ENCODE measurements at places on chromosomes 4 and X. TPM values are rescaled to one million over a fixed set of nuclear protein-coding genes. Genes with fewer than 3 reads are reported as not detected.

The GPM6B gene
- 0.29 TPM for total RNA-seq

- H3K4me3 ChIP-seq = no peak overlapping the region
- DNase-seq = no peak
- H3K27me3 ChIP-seq = no peaks in the 10 kb centered on the region
- no peak overlapping the region for H3K27ac ChIP-seq
- no peaks in the 10 kb centered on the region for H3K4me1 ChIP-seq
Measured at GRCh38 chr4:67456577-67457196, 88.6 kb downstream of the CENPC start.

- no peaks in the 10 kb centered on the region for H3K36me3 ChIP-seq
- peak; percentile 25 for DNase-seq
- H3K4me1 ChIP-seq = no peaks in the 10 kb centered on the region
- H3K27me3 ChIP-seq = no peaks in the 10 kb centered on the region
- H3K27ac ChIP-seq = no peak overlapping the region
Measured at GRCh38 chr4:97013711-97014110, 1129.6 kb downstream of the STPG2 start.

- no peak overlapping the region for H3K27ac ChIP-seq
- H3K36me3 ChIP-seq = no peaks in the 10 kb centered on the region
- no peaks in the 10 kb centered on the region for H3K4me1 ChIP-seq
- no peak overlapping the region for H3K4me3 ChIP-seq
Measured at GRCh38 chr4:37438564-37439279, 194.2 kb downstream of the NWD2 start.

The NHS gene
- 6.2 TPM for total RNA-seq

DNA sequence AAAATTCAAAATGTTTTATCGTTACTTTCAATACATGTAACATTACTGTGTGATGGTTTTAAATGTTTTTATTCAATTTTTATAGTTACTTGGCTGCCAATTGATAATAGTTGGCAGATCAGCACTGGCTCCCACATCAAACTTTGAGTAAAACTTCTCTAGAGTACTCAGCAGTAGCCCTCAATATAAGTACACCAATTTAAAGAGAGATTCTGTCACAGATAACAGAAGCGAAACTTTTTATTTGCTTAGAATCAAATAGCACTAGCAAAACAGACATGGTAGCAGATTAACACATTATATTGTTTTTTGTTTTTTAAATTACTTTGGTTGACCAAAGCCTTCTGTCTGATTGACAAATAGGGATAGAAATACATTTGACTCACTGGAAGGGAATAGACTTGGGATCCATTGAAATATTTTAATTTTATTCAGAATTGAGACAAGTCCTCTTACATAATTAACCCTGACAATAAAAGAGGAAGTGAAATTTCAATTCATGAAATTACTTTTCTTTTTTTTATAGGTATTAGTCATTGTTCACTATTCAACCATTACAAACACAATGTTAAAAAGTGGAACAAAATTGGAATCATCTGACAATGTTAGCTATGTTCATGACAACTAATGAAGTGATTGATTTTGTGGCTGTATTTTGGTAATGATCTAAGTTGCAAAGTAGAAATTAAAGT, 554.9 kb downstream of the KLHL4 start:
- DNase-seq = no peak
- H3K4me3 ChIP-seq = no peak overlapping the region
- no peaks in the 10 kb centered on the region for H3K36me3 ChIP-seq
- no peaks in the 10 kb centered on the region for H3K27me3 ChIP-seq

DNA sequence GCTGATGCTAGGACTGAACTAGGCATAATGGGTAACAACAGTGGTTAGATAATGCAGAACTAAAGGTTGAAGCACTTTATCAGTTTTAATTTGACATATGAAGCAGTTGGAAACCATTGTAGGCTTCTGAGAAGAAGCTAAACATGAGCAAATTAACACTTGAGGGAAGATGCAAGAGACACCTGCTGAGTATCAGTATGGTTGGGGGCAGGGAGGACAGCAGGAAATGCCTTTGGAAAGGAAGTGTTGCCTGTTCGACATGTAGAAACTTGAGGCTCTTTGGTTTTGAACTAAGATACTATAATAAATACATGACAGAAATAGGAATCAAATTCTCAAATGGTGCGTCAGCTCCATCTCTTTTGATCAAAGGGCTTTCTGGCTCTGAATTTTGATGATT, 115.6 kb downstream of the FHIP1A start:
- no peaks in the 10 kb centered on the region for H3K36me3 ChIP-seq
- DNase-seq = no peak
- H3K4me1 ChIP-seq = no peaks in the 10 kb centered on the region
- no peak overlapping the region for H3K27ac ChIP-seq

DNA sequence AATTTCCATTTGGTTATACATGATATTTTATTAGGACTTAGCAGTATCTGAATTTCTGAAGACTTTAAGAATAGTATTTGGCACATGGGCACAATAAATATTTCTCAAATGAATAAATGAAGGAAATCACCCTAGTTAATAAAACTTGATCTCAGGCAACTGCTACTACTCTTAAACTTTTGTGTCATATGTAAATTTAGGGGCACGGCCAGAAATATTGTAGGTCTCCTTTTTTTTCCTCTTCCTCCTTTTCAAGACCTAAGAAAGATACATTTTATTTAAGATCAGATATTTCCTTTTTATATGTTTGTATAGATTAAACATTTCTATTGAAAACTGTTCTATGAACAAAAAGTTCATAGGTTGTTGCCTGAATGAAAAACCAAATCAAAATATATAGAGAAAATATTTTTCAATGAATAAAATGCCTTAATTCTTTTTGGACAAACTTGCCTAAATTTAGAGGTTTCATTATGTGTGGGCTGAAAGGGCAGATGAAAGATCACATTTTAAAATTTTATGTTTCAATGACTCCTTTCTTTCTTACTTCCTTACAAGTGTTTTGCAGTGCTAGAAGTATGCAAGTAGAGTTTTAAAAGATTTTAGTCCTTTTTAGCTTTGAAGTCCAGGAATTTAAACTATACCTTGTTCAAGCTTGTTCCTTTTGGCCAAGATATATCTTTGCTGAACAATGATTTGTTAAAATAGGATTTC, 26.3 kb downstream of the CNKSR2 start:
- no peak overlapping the region for H3K4me3 ChIP-seq
- no peaks in the 10 kb centered on the region for H3K36me3 ChIP-seq
- no peak overlapping the region for H3K27ac ChIP-seq

The CPLX1 gene
- total RNA-seq = not detected

The PRKG2 gene
- 0.58 TPM for total RNA-seq

- no peaks in the 10 kb centered on the region for H3K27me3 ChIP-seq
- no peak for DNase-seq
- no peaks in the 10 kb centered on the region for H3K36me3 ChIP-seq
- no peaks in the 10 kb centered on the region for H3K4me1 ChIP-seq
- H3K4me3 ChIP-seq = no peak overlapping the region
- H3K27ac ChIP-seq = no peak overlapping the region
Measured at GRCh38 chrX:8278557-8278956, 107.5 kb upstream of the VCX2 start.

GRCh38 chr4:95092766-95093165, 335.0 kb downstream of the BMPR1B start:
- no peaks in the 10 kb centered on the region for H3K27me3 ChIP-seq
- H3K4me1 ChIP-seq = no peaks in the 10 kb centered on the region
- no peaks in the 10 kb centered on the region for H3K36me3 ChIP-seq
- no peak overlapping the region for H3K27ac ChIP-seq
- H3K4me3 ChIP-seq = no peak overlapping the region
- no peak for DNase-seq

DNA sequence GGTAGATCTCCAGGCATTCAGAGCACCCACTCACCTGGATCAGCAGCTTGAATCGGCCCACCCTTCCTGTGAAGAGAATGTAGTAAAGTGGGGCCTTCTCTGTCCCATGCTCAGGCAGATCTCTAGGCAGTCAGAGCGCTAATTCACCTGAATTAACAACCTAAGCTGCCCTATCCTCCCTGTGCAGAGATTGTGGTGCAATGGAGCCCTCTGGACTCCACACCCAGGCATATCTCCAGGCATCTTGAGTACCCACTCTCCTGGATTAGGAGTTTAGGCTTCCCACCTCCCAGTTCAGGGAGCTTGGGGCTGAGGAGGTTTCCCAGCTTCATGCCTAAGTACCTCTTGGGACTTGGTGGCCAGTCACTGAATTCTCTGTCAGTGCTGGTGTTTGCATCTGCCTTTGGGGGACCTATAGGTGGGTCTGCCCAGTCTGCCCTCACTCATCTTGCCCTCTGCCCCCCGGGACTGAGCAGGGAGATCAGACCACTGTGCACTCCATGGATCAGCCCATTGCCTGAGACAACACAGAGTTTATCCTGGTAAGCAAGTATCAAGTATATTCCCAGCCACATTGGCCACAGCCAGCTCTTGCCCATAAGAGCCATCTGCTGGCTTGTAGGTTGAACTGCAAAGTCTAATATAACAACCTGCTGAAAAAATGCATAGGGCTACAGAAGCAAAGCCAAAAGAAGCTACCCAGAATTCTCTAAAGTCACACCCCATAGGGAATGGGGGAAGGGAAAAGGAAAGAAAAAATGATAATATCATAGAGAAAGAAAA, 372.9 kb downstream of the KLHL13 start:
- no peak overlapping the region for H3K4me3 ChIP-seq
- H3K27ac ChIP-seq = no peak overlapping the region
- no peaks in the 10 kb centered on the region for H3K36me3 ChIP-seq
- no peaks in the 10 kb centered on the region for H3K27me3 ChIP-seq
- no peaks in the 10 kb centered on the region for H3K4me1 ChIP-seq

- H3K36me3 ChIP-seq = no peaks in the 10 kb centered on the region
- H3K4me1 ChIP-seq = no peaks in the 10 kb centered on the region
- H3K4me3 ChIP-seq = no peak overlapping the region
- H3K27me3 ChIP-seq = no peaks in the 10 kb centered on the region
- no peak overlapping the region for H3K27ac ChIP-seq
- no peak for DNase-seq
Measured at GRCh38 chr4:88225232-88226105, 58.9 kb downstream of the PPM1K start.

- H3K36me3 ChIP-seq = no peaks in the 10 kb centered on the region
- H3K4me1 ChIP-seq = no peaks in the 10 kb centered on the region
- H3K27me3 ChIP-seq = no peaks in the 10 kb centered on the region
- no peak for DNase-seq
Measured at GRCh38 chr4:15375667-15376066, 52.2 kb upstream of the C1QTNF7 start.

GRCh38 chrX:35622601-35623000, 175.5 kb upstream of the MAGEB16 start:
- H3K27me3 ChIP-seq = no peaks in the 10 kb centered on the region
- no peak overlapping the region for H3K27ac ChIP-seq
- no peak overlapping the region for H3K4me3 ChIP-seq
- no peaks in the 10 kb centered on the region for H3K36me3 ChIP-seq
- H3K4me1 ChIP-seq = no peaks in the 10 kb centered on the region

The INTS12 gene
- 17.5 TPM for total RNA-seq

DNA sequence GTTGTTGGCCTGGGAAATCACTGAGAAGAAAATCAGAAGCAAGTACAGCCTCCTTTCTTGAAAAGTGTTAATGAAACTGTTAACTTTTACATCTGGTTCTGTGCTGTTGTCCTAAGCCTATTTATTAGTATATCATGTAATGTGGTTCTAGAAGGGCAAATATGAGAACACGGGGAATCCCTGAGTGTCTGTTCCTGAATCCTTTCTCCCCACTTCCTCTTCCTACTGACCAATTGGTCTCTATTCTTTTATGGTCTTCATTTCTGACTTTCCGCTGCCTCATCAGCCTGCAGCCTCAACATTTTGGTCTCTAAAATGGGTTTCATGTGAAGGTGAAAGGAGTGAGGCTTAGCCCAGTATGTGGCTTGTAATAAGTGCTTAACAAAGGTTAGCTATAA, 159.9 kb upstream of the MAMLD1 start:
- H3K36me3 ChIP-seq = no peaks in the 10 kb centered on the region
- no peak overlapping the region for H3K27ac ChIP-seq
- no peak overlapping the region for H3K4me3 ChIP-seq
- DNase-seq = no peak

DNA sequence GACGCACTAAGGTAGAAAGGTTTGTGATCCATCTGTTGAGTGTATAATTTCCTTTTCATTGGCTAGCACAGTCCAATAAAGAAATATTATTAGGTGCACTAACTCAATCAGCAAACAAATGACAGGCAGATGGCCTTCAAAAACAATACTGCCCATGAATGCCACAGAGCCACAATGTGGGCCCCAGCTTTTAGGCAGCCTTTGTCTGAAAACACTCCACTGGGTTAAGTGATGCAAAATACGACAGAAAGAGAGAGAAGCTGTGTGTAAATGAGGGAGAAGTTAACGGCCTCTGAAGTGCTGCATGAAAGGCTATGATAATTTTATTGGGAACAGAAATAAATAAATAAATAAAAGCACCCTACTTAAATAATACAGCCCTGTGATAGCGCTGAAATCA, 274.6 kb downstream of the NKX6-1 start:
- H3K4me1 ChIP-seq = no peaks in the 10 kb centered on the region
- DNase-seq = no peak

The IL3RA gene
- 2.4 TPM for total RNA-seq

The FAM3A gene
- 21.9 TPM for total RNA-seq

The TRIM2 gene
- total RNA-seq = 327 TPM

The SPANXA2 gene
- not detected for total RNA-seq

GRCh38 chrX:48785186-48785539, 1.2 kb upstream of the GATA1 start:
- H3K4me1 ChIP-seq = no peaks in the 10 kb centered on the region
- H3K36me3 ChIP-seq = no peaks in the 10 kb centered on the region
- H3K4me3 ChIP-seq = no peak overlapping the region
- peaks cover 15% of the 10 kb centered on the region for H3K27me3 ChIP-seq
- H3K27ac ChIP-seq = no peak overlapping the region
- DNase-seq = no peak

DNA sequence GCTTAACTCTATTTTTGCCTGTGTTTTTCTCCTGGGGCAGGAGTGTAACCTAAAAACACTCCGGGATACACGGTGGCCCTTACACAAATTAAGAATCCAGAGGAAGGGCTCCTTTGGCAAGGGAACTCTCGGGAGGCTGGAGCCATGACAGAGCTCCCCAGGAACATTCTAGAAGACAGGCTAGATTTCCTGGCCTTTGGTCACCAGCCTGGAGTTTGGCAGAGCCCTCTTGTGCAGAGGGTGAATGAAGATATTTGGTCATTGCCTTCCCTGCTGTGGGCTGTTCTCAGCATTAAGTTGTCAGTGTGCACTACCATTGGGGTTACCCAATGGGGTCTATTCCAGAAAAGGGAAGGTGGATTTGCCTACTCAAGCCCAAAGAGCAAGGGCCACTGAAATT, 53.8 kb upstream of the LNX1 start:
- H3K4me3 ChIP-seq = no peak overlapping the region
- H3K27me3 ChIP-seq = no peaks in the 10 kb centered on the region
- no peak for DNase-seq
- H3K27ac ChIP-seq = peak overlapping the region; percentile 84
- H3K36me3 ChIP-seq = no peaks in the 10 kb centered on the region
- H3K4me1 ChIP-seq = peaks cover 36% of the 10 kb centered on the region
